Activated CD4-positive, CD25-positive, alpha-beta regulatory T cell treated with anti-CD3 and anti-CD28 coated beads, Interleukin-2, amount 50 U/mL, for 72 hours (primary cell): ENCODE measurements at places on chromosomes 2 and 18.
A peak's percentile ranks its signal among the peaks of the same experiment; 100 is the strongest.

- no peak for DNase-seq
Measured at GRCh38 chr18:24065906-24066305, 51.4 kb downstream of the TTC39C start.

GRCh38 chr2:55761526-55761925 lies 67.9 kb upstream of the PNPT1 start:
- no peak for DNase-seq

DNA sequence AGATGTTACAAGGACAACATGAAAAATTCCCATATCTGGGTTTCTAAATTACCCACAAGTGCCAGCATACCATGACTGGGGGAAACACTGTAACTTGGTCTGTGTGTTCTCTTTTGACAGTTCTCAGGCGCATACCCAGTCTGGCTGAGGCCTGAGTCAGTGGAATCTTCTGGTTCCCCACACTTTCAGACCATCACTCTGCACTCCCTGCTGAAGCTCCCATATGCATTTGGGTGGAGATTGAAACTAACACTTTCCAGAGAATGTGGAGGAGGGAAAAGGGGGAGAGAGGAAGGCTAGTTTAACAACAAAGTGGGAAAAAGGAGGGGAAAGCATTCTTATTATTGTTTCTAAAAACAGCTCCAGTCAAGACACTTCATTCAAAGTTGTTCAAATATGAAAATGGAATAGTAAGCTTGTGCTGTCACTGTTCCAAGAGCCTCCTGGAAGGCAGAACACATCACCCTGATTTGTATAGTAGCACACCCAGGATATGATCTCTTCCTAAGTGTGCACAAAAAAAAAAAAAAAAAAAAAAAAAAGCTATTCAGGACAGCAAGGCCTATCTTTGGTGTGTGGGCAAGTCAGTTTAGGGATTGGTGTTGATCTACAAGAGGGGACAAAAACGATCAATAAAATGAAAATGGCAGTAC lies 48.1 kb upstream of the CTIF start:
- no peak for DNase-seq

- peak; percentile 70 for DNase-seq
Measured at GRCh38 chr2:28681158-28681571, 70.5 kb upstream of the PPP1CB start.

- no peak for DNase-seq
Measured at GRCh38 chr2:59856391-59856790, 697.1 kb downstream of the BCL11A start.

DNA sequence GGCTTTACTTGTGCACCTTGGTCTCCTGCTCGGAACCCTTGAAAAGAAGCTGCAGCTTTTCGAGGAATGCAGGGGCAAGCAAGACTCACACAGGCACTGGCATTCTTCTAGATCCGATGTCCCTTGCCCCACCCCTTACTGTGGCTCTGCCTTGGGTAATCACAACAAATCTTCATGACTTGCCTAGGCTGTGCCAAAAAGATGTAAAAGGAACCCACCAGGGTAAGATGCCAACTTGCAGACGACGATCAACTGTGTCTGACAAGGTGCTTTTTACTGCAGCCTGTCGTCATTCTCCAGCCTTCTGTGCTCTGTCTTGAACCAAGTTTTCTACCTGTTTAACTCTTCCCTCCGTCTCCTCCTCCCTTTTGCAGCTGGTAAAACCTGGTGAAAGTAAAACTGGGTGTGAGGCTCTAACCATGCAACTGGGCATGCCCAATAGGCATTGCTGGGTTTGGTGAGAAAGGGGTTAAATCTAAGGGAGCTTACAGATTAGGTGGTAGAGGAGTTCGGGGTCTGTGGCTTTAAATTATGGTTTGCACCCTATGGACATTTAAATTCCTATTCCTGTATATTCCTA lies 909 bp upstream of the NRXN1 start:
- DNase-seq: no peak

DNA sequence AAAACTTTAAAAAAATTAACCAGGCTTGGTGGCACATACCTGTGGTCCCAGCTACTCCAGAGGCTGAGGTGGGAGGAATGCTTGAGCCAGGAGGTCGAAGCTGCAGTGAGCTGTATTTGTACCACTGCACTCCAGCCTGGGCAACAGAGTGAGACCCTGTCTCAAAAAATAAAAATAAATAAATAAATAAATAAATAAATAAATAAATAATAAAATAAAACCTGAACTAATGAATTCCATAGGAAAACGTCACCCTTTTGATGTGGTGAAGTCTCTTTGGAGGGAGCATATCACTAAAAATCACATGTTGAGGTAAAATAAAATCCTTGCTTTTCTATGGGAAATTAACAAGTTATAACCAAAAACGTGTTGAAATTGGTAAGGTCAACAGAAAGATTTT lies 29.6 kb upstream of the ITGAV start:
- no peak for DNase-seq

DNA sequence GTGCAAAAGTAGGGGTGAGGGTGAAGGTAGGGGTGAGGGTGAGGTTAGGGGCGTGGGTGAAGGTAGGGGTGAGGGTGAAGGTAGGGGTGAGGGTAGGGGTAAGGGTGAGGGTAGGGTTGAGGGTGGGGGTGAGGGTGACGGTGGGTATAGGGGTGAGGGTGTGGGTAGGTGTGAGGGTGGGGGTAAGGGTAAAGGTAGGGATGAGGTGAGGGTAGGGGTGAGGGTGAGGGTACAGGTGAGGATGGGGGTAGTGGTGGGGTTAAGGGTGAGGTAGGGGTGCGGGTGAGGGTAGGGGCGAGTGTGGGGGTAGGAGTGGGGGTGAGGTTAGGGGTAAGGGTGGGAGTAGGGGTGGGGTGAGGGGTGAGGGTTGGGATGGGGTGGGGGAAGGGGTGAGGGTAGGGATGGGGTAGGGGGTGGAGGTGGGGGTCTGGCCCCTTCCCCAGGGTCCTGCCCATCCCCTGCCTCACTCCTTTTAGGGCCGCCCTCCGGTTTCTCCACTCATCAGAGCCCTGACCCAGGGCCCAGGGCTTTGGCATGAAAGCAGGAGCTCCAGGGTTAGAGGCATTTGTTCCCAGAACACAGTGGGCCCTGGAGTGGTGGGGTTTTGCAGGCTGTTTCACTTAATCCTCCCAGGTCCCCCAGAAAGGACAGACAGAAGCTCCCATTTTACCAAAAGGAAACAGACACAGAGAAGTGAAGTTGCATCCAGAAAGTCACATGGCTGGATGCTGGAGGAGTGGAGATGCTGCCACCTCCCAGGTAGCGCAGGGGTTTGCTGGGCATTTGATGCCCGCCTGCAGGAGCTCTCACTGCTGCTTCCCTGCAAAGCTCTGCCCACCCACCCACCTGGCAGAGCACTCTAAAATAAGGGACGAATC lies 26.9 kb downstream of the SNORC start:
- DNase-seq: no peak

- DNase-seq: no peak
Measured at GRCh38 chr18:4808891-4809290, 353.8 kb upstream of the DLGAP1 start.

- DNase-seq: no peak
Measured at GRCh38 chr2:98588880-98589431, 19.4 kb downstream of the COA5 start.

DNA sequence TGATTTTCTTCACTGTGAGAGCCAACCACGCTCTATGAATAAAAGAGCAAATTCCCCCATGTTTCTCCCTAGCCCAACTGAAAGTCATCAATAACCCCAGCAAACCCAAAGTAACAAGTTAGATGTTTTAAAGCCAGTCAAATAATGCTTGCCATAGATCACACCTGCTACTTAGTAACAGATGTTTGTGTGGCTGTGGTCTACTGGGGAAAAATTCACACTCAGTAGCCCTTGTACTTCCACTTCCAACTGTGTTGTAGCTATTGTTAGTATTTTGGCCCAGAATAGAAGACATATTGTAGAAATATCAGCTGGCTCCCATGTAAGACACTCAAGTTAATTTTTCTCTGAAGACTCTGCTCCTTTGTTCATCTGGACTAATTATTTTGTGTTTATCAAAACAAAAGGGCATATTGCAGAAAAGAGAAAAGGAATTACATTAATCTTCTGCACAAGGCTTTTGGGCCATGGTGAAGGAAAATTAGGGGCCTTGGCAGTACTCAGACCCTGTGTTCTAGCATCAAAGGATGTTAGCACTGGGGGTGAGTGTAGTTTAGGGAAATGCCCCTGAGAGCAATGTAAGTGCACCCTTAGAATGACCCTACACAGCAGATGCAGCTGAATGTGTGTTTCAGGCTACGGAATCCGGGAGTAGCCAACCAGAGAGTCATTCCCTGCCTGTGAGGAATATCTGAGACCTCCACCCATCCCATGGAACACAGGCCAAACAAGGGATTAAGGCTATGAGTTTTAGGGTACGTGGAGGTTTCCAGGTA lies 521.9 kb downstream of the EPHA4 start:
- no peak for DNase-seq

DNA sequence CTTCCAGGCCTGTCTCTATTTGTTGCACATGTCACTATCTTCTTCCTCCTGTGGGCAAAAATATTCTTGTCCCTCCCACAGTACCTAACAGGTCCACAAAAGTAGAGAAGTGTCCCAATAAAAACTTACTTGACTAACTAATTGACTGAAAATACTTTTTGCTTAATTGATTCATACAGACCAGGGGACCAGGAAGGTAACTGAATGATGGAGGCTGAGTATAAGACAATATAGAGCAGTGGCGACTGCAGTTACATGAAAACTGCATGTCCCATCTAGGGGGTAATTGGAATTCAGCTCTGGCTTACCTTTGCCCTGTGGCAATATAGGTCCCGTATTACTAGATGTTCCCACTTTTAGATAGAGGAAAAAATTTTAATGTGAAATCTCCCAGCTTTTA lies 112.9 kb upstream of the CREB1 start:
- DNase-seq: no peak

- DNase-seq: no peak
Measured at GRCh38 chr2:84891355-84892010, 10.6 kb upstream of the TRABD2A start.

DNA sequence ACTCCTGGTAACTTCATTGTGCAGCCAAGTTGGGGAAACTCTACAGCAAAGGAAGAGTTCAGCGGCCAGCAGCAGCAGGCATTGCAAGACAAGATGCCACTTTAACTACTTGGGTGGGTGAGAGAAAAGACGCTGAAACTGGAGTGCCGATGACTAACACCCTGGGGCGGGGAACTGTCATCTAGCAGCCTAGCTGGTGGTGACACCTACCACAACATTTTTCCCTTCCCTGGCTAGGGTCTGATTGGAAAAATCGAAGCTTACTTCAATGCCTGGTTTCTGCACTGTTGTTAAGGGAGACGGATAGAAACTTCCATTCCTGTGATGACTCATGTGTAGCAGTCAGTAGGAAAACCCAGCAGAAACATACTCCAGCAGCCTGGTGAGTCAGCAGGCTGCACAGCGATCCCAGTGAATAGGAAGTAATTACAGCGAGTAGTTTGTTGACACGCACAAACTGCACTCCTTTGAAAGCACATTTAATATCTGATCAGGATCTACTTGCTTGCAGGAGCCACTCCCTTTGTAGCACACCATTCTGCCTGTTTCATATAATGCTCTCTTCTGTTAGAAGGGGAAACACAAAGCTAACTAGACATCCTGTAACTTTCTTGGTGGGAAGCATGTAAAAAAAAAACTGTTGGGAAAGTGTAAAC lies 62.1 kb upstream of the MAPRE2 start:
- peak; percentile 42 for DNase-seq

GRCh38 chr2:227183657-227184367 lies 19.4 kb downstream of the COL4A3 start:
- DNase-seq: no peak

- DNase-seq: no peak
Measured at GRCh38 chr2:176383836-176384442, 114.7 kb downstream of the MTX2 start.

DNA sequence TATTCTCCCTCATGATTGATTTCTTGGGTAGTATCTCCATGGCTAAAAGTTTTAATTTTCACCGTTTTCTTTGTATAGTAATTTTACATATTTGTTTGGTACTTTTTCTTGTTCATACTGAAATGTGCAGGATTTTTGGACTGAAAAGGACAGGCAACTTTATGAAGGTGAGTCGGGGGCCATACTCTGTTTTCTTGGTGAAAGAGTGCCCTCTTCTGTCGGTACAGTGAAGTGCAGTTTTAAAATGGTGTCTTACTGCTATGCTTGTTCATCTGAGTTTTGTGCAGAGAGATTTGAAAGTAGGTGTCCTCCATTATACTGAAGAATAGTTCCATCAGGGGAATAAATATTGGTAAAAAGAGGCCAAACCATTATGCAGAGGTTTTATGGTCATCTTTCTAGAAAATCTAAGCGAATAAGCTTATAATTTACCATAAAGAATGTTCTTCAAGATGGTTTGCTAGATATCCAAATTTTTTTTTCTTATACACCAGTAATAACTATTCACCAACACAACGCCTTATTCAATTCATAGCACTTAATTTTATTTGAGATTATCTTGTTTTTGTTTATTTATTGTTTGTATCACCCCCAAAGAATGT lies 8.7 kb upstream of the SERPINB13 start:
- no peak for DNase-seq
